ENCODE measurements at places on chromosomes 2 and 18. TPM values are rescaled to one million over a fixed set of nuclear protein-coding genes. Genes with fewer than 3 reads are reported as not detected.

GRCh38 chr18:59929621-59930295, 30.0 kb downstream of the PMAIP1 start:
- no peaks in the 10 kb centered on the region for H3K36me3 ChIP-seq
- H3K27me3 ChIP-seq, result peaks cover 28% of the 10 kb centered on the region
- peaks cover 3% of the 10 kb centered on the region for H3K4me1 ChIP-seq
- H3K27ac ChIP-seq, result no peak overlapping the region
- no peak overlapping the region for H3K4me3 ChIP-seq

ACTG2 gene
- 0.43 TPM for total RNA-seq

DNA sequence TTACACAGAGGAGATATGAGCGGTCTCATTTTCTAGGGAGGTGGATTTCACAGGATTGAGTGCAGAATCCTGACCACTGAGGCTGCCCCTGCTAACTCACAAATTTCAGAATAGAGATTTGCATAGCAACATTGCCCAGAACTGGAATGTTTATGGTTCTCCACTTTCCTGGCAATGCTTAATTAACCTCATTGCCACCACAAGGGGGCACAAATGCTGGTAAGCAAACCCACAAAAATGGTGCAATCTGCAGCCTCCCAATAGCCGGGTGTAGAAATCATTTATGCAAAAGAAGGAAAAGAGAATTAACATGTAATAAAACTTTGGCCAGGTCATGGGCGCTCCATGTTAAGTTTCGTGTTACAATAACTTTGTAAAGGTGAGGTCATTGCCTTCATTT, 112.4 kb downstream of the CYRIA start:
- no peaks in the 10 kb centered on the region for H3K4me1 ChIP-seq
- H3K27me3 ChIP-seq, result no peaks in the 10 kb centered on the region
- no peak overlapping the region for H3K27ac ChIP-seq
- no peak overlapping the region for H3K4me3 ChIP-seq
- no peak for DNase-seq

GRCh38 chr2:119744335-119744939, 15.3 kb upstream of the PTPN4 start:
- H3K27me3 ChIP-seq, result peaks cover 14% of the 10 kb centered on the region
- H3K36me3 ChIP-seq, result no peaks in the 10 kb centered on the region
- H3K4me3 ChIP-seq, result no peak overlapping the region
- no peak for DNase-seq

- H3K4me3 ChIP-seq, result no peak overlapping the region
- H3K27ac ChIP-seq, result no peak overlapping the region
- H3K4me1 ChIP-seq, result peaks cover 20% of the 10 kb centered on the region
- peaks cover 37% of the 10 kb centered on the region for H3K27me3 ChIP-seq
- H3K36me3 ChIP-seq, result no peaks in the 10 kb centered on the region
Observed at GRCh38 chr2:23456881-23457760, 72.1 kb downstream of the KLHL29 start.

KCTD1 gene
- 4.1 TPM for total RNA-seq

DNA sequence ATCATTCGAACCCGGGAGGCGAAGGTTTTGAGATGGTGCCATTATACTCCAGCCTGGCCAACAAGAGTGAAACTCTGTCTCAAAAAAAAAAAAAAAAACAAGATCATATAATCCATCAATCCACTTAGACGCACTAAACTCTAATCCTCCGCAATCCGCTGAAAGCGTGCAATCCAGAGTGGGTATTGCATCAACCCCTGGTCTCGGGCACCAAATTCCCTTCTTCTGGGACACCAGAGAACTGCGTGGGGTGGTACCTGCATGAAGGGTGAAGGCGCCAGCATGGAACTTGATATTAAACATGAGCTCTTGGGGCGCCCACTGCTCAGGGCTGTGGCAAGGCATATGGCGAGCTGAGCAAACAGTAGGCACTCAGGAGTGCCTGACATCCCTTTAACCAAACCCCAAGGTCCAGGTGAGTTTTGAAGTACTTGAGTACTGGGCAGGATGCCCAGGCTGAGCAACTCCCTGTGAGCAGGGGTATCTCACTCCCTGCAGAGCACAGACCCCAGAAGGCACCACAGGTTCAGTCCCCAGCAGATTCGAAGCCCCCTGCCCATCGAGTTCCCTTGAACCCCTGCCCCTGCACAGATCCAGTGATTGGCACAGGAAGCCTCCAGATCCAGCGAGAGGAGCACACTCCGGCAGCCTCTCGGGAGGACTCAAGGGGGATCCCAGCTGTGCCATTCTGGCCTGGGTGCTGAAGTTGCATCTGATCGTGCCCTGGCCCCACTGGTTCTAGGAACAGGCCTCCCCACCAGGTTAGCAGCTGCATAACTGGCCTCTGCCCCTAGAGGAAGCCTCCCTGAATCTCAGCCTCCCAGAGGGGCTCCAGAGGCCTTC, 8.0 kb downstream of the ALPI start:
- no peaks in the 10 kb centered on the region for H3K4me1 ChIP-seq
- H3K27me3 ChIP-seq, result peaks cover 36% of the 10 kb centered on the region
- H3K36me3 ChIP-seq, result no peaks in the 10 kb centered on the region
- no peak overlapping the region for H3K27ac ChIP-seq

DNA sequence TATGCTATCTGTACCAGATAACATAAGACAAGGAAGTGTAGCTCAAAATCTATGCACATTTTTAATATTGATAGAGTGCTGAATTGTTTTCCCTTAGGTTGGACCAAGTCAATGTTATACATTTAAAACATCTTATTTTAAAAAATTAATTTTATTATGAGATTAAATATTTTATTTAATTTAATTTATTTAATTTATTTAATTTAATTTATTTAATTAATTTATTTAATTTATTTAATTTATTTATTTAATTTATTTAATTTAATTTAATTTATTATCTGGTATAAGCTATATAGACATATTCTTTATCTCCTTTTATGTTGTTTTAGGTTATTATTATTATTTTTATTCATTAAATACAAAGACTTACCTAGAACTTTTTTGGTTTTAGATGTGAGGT, 551.7 kb upstream of the LRRTM1 start:
- H3K4me1 ChIP-seq, result no peaks in the 10 kb centered on the region
- no peaks in the 10 kb centered on the region for H3K36me3 ChIP-seq
- no peak overlapping the region for H3K27ac ChIP-seq

- H3K27ac ChIP-seq, result no peak overlapping the region
- no peaks in the 10 kb centered on the region for H3K4me1 ChIP-seq
- no peaks in the 10 kb centered on the region for H3K36me3 ChIP-seq
Observed at GRCh38 chr2:235820571-235820970, 326.7 kb downstream of the AGAP1 start.

- no peak overlapping the region for H3K4me3 ChIP-seq
- no peak for DNase-seq
- no peak overlapping the region for H3K27ac ChIP-seq
- peaks cover 2% of the 10 kb centered on the region for H3K27me3 ChIP-seq
- H3K36me3 ChIP-seq, result peaks cover 2% of the 10 kb centered on the region
Observed at GRCh38 chr2:36059691-36060090, 295.9 kb upstream of the CRIM1 start.

- peak; percentile 75 for DNase-seq
- H3K27me3 ChIP-seq, result no peaks in the 10 kb centered on the region
- peak overlapping the region; percentile 24 for H3K27ac ChIP-seq
Observed at GRCh38 chr2:240556553-240557100, 1.2 kb downstream of the ANKMY1 start.

THAP4 gene
- 35.0 TPM for total RNA-seq

GRCh38 chr18:47968721-47969120, 38.3 kb upstream of the SMAD2 start:
- no peaks in the 10 kb centered on the region for H3K36me3 ChIP-seq
- H3K4me1 ChIP-seq, result peaks cover 2% of the 10 kb centered on the region
- H3K4me3 ChIP-seq, result no peak overlapping the region
- H3K27ac ChIP-seq, result no peak overlapping the region
- DNase-seq, result no peak

DNA sequence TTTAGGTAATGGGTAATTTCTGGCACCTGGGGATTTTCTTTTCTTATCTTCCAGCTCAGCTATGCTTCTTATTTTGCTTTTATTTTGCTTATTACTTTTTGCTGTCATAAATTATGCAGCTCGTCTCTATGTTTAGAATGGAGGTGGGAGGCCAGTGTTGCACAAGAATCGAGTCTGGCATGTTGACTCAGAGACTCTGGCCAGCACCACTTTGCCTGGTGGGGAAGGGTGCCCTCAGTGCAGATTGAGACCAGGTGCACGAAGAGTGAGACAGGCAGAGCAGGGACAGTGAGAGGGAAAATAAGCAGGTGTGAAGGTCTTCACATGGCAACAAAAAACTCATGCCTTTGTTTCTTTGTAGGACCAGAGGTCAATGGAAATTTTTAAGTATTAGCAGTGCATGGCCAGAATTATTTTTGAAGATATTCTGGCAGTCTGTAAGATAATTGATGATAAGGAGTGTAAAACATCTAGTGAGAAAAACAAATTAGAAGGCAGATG, 59.2 kb upstream of the SLC5A7 start:
- DNase-seq, result no peak
- peaks cover 3% of the 10 kb centered on the region for H3K27me3 ChIP-seq
- H3K27ac ChIP-seq, result no peak overlapping the region

- no peak overlapping the region for H3K4me3 ChIP-seq
- no peak overlapping the region for H3K27ac ChIP-seq
- no peaks in the 10 kb centered on the region for H3K27me3 ChIP-seq
- no peak for DNase-seq
- no peaks in the 10 kb centered on the region for H3K36me3 ChIP-seq
- H3K4me1 ChIP-seq, result peaks cover 3% of the 10 kb centered on the region
Observed at GRCh38 chr2:144464730-144465129, 55.2 kb downstream of the ZEB2 start.

ZDBF2 gene
- 10.7 TPM for total RNA-seq

DNA sequence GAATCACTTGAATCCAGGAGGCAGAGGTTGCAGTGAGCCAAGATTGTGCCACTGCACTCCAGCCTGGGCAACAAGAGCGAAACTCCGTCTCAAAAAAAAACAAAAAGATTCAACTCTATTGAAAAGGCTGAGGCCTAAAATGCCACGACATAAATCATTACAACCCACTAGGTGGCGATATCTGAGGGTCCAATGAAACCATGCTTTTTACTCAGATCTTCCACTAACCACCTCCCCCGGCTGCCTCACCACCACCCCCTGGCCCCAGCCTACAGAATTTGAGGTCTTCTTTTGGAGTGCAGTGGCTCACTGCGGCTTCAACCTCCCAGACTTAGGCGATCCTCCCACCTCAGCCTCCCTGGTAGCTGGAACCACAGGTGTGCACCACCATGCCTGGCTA, 57.5 kb downstream of the AP1S3 start:
- peaks cover 7% of the 10 kb centered on the region for H3K36me3 ChIP-seq
- H3K27me3 ChIP-seq, result no peaks in the 10 kb centered on the region
- no peak overlapping the region for H3K4me3 ChIP-seq

CFAP221 gene
- not detected for total RNA-seq

ITSN2 gene
- 91.3 TPM for total RNA-seq

SLC25A52 gene
- 0.28 TPM for total RNA-seq

DNA sequence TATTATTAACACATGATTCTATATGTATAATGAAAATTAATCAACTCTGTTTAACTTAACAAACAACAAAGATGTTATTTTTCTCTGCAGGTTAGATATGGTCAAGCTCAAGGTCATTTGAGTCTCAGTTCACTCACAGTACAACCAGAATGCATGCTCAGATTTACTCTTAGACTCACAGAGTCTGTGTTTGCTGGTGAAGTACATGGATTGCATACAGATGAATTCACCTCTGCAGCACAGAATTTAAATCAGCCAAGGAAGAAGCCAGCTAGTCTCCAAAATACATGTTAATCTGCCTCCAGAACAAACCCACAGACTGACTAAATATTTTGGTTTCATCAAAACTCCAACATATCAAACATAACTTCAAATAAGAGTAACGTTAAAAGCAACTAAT, 424.5 kb downstream of the RAD51AP2 start:
- H3K4me3 ChIP-seq, result no peak overlapping the region
- DNase-seq, result no peak
- no peaks in the 10 kb centered on the region for H3K4me1 ChIP-seq
- H3K27ac ChIP-seq, result no peak overlapping the region
- H3K27me3 ChIP-seq, result no peaks in the 10 kb centered on the region
- H3K36me3 ChIP-seq, result no peaks in the 10 kb centered on the region

GRCh38 chr2:46381871-46382270, 84.7 kb downstream of the EPAS1 start:
- no peak overlapping the region for H3K4me3 ChIP-seq
- no peaks in the 10 kb centered on the region for H3K4me1 ChIP-seq
- no peak for DNase-seq

GRCh38 chr2:190765386-190766173, 115.0 kb upstream of the GLS start:
- no peak overlapping the region for H3K4me3 ChIP-seq
- DNase-seq, result no peak
- no peak overlapping the region for H3K27ac ChIP-seq
- no peaks in the 10 kb centered on the region for H3K36me3 ChIP-seq

GRCh38 chr2:7030810-7031209, 113.6 kb downstream of the RNF144A start:
- peaks cover 30% of the 10 kb centered on the region for H3K36me3 ChIP-seq
- no peaks in the 10 kb centered on the region for H3K27me3 ChIP-seq
- peaks cover 11% of the 10 kb centered on the region for H3K4me1 ChIP-seq
- H3K27ac ChIP-seq, result peak overlapping the region; percentile 36
- H3K4me3 ChIP-seq, result no peak overlapping the region

GRCh38 chr2:207490441-207490840, 39.3 kb upstream of the CREB1 start:
- H3K27me3 ChIP-seq, result peaks cover 3% of the 10 kb centered on the region
- peaks cover 7% of the 10 kb centered on the region for H3K4me1 ChIP-seq
- no peak overlapping the region for H3K27ac ChIP-seq
- no peaks in the 10 kb centered on the region for H3K36me3 ChIP-seq

- peak overlapping the region; percentile 100 for H3K27ac ChIP-seq
- H3K36me3 ChIP-seq, result peaks cover 62% of the 10 kb centered on the region
- peak overlapping the region; percentile 98 for H3K4me3 ChIP-seq
- H3K4me1 ChIP-seq, result peaks cover 58% of the 10 kb centered on the region
- H3K27me3 ChIP-seq, result no peaks in the 10 kb centered on the region
- peak; percentile 78 for DNase-seq
Observed at GRCh38 chr2:97718051-97718882, 4.9 kb downstream of the ZAP70 start.

COL3A1 gene
- not detected for total RNA-seq

- H3K27me3 ChIP-seq, result peaks cover 3% of the 10 kb centered on the region
- no peaks in the 10 kb centered on the region for H3K4me1 ChIP-seq
- peak overlapping the region; percentile 57 for H3K27ac ChIP-seq
- no peak for DNase-seq
Observed at GRCh38 chr2:111251711-111252110, 131.0 kb downstream of the BCL2L11 start.

DNA sequence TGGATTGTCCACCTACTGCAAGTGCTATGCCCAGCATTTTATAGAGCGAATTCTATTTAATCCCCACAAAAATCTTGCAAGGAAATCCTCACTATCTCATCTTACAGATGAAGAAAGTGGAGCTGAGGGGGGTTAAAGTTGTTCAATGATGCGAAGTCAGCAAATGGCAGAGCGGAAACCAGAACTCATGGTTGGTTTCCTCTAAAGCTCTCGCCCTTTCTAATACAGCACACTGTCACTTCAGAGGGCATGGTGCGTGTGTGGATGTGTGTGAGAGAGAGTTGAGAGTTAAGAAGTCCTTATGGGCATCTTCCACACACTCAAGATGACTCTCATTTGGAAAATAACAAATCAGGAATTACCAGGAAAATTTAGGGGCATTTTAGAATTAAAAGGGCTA, 78.4 kb downstream of the TGFA start:
- peak overlapping the region; percentile 70 for H3K27ac ChIP-seq
- H3K36me3 ChIP-seq, result peaks cover 4% of the 10 kb centered on the region
- no peak for DNase-seq
- peaks cover 26% of the 10 kb centered on the region for H3K4me1 ChIP-seq

RBM45 gene
- total RNA-seq, result 17.4 TPM

Measured in activated naive CD8-positive, alpha-beta T cell treated with anti-CD3 and anti-CD28 coated beads, Interleukin-2, amount 10 ng/mL, durations not matched to agents 7 days and 5 days (primary cell).